Left kidney (tissue), 8 donors: ENCODE measurements at places on chromosomes 11 and 22.

DNA sequence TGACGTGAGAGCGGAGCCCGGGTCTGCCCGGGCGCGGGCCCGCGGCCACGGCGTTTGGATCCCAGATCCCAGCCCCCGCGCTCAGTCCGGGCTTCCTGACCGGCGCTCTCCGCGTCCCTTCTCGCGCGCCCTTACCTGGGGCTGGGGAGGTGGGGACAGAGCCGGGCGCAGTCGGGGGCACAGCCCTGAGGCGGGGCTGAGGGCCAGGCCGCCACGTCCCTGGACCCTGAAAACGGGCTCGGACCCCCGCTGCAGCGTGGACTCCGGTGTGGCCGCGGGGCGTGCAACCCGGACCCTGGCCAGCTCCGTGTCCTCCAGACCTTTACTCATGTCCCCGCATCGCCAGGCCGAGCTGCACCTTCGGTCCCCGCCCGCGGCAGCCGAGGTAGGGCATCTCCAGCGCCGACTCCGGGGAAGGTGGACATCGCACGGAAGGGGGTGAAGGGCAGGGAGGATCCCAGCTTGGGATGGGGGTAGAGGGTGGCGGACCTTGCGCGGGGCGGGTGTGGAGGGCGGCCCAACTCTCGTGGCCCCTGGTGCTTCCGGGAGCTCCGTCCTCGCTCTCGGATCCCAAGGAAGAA lies 9.9 kb upstream of the AIFM3 start:
- no peak for DNase-seq

- no peak for DNase-seq
Measured at GRCh38 chr22:17334059-17334458, 35.2 kb upstream of the CECR2 start.

- DNase-seq = no peak
Measured at GRCh38 chr11:127461241-127462064, 460.9 kb upstream of the KIRREL3 start.

- no peak for DNase-seq
Measured at GRCh38 chr22:38029901-38030300, 27.3 kb upstream of the PICK1 start.
